ENCODE measurements at places on chromosomes 11 and 22.

DNA sequence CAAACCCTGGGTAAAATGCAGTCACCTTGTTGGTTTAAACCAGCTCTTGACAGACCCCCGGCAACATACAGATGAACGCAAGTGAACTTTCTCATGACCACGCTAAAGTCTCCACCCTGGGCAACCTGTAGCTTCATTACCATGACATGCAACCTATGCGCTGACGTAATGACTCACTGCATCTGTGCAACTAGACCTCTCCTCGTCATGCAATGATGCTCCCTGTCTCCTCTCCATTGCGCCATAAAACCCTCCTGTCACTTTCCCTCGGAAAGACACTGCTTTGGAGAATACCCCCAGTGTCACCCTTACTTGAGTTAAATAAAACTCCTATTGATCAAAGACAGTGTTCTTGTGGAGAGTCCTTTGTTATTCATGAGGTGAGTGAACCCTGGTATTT, 52.5 kb downstream of the RCN1 start:
- DNase-seq: no peak

DNA sequence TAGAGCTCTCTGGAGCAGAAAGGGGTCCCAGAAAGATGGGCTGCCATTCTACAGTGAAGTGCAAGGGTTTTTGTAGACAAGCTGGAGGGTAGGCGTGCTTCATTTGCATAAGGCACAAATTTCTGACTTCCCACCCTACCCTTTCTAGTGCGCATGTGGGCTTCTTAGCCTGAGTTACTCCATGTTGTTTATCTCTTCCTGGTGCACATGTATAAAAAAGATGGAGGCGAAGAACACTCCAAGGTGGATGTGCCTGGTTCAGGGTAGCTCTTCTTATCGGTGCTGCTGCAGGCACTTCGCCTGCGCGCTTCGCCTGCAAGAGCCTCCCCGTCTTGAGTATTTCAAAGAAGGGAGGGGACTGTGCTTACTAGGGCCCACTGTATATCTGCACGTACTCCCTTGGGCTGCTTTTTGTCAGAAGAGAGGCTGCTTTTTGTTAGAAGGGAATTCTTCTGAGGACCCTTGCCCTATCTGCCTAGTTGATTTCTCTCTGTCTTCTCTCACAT, 1047.3 kb upstream of the CNTN5 start:
- no peak for DNase-seq

- DNase-seq: no peak
Observed at GRCh38 chr11:9901943-9902342, 238.1 kb downstream of the SWAP70 start.

- DNase-seq: no peak
Observed at GRCh38 chr22:48709976-48710375, 1117.7 kb downstream of the BRD1 start.

- peak; percentile 8 for DNase-seq
Observed at GRCh38 chr22:31394326-31394725, 5.1 kb upstream of the DRG1 start.

DNA sequence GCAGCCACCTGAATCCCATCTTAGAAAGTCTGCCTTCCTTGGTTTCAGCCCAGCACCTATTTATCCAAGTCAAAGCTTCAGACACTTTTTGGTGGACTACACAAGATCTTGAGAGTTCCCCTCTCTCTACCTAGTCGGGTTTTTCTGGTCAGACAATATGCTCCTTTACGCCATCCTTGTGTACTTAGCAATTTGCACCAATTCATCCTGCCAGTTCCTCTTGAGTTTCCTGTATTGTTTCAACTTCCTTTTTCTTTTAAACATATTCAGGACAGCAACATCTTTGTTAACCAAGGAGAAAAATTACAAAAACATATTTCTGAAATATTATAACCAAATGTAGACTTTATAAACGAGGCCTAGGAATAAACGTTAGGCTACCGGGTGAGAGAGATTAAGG, 368.2 kb upstream of the CADM1 start:
- no peak for DNase-seq

- no peak for DNase-seq
Observed at GRCh38 chr22:21069375-21069774, 23.6 kb downstream of the LRRC74B start.

GRCh38 chr11:1952806-1953482, 5.8 kb downstream of the MRPL23 start:
- no peak for DNase-seq

GRCh38 chr11:99343117-99343516, 322.4 kb downstream of the CNTN5 start:
- no peak for DNase-seq

DNA sequence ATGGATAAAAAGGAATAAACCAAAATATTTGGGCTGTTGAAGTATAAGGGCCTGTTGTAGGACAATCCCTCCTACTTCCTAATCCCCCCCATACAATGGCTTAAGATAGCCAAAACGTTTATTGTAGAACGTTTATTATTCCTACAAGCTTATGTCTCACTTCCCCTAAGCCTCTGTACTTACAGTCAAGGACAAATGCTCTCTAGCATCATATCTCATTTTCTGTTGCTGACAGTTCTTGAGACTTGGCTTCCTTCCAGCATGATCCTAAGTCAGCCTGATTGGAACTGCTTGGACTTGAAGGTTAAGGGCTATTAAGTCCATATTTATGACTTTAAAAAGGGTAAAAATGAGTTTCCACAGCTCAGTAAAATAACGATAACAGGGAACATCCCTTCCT, 8.8 kb downstream of the MISFA start:
- DNase-seq: peak; percentile 67

DNA sequence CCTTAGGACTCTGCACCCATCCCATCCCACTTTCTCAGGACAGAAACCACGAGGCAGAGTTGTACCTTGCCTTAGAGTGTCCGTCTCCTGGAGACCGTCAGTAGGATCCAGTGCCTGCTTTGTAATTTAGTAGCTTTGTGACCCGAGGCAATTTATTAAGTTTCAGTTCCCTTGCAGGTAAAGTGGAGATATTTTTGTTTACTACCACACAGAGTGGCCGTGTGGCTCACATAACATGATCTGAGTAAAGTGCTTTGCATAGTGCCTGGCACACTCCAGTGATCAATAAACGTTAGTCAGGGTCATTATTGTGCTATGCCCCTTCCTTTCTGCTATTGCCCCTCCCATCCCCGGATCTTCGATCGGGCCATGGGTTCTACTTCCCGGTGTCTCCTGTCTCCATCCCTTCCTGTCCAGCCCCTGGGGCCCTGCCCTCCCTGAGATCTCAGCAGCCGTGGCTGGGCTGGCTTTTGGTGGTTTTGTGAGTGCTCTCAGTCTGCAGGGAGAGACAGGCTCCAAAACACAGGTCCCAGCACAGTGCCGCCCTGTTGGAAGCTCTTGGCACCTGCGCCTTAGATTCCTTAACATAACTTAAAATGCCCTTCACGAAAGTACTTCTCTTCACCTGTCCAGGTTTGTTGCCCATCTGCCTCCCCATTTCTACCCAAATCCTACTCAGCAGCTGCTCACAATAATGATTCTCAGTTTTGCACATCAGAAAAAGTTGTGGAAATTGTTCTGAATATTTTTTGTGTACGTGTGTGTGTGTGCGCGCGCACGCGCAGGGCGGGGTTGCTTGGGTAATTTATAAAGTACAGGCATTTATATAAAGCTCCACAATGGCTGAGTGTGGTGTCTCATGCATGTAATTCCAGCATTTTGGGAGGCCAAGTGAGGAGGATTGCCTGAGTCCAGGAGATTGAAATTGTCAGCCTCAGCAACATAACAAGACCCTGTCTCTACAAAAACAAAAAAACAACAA, 753.7 kb downstream of the NTM start:
- no peak for DNase-seq

DNA sequence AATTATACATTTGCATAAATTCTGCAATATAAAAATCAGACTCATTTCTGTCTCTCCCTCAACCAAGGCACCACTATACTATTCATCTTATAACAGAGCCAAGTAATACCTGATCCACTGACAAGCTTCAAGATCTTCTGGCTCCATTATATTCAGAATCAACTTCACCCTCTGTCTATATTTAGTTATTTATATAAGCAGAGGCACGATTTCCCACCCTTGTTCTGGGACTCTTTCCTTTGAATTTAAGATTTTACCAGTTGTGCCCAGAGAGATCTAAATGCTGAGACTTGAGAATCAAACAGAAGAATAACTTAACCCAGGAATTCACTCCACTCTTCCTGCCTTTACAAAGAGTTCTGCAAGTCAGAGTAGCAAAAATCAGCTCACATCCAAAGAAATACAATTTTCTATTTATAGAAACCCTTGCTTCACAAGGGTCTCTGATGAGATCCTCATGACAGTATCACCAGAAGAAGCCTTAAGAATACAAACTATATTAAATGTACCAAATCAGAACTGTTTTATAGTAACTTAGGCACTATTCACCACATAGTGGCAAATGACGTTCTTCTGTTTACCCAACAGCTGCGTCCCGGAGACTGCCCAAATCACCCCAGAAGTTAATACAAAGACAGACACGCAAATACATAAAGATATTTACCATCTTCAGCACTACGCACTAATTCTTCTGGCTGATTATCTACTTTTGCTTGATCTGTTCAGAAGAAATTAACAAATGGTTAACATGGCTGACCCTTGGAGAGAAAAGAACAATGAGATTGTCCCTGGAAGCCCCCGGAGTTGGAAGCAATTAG, 32.3 kb upstream of the CCDC89 start:
- no peak for DNase-seq

DNA sequence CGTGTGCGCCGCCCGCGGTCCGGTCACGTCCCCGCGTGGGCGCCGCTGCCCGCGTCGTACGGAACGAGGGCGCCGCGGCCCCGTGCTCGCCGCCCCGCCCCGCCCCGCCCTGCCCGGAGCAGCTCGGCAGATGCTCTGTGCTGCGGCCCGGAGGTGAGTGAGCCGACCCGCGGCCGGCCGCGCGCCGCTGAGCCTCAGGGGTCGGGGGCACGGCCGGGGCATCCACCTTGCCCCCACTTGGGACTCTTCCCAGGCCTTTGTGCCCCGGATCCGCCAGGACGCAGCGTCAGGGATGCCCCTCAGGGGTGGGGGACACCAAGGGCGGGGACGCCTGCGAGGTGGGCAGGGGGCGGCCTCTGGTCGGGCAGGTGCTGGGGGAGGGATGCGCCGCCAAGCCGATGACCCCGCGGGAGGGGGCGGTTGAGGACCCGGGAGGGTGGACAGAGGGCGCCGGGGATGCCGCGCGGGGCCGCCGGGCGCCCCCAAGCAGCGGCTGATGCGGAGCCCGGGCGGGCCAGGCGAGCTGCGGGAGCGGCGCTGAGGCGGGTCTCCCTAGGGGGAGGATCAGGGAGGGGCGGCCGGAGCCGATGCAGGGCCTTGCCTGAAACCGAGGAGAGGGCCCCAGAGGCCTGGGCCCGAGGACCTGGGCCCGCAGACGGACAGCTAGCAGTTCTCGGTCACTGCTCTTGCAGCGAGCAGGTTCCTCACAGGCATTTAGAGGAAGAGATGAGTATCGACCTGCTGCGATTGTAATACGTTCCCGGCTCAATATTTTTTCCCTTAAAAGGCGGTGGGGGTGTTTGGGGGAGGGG, at the start of gene GNAZ:
Gene GNAZ (plus strand): TSS at position 102 of the 812 bp plus-strand sequence. CDS start 25,177 bp downstream, outside the sequence.
- DNase-seq: no peak

DNA sequence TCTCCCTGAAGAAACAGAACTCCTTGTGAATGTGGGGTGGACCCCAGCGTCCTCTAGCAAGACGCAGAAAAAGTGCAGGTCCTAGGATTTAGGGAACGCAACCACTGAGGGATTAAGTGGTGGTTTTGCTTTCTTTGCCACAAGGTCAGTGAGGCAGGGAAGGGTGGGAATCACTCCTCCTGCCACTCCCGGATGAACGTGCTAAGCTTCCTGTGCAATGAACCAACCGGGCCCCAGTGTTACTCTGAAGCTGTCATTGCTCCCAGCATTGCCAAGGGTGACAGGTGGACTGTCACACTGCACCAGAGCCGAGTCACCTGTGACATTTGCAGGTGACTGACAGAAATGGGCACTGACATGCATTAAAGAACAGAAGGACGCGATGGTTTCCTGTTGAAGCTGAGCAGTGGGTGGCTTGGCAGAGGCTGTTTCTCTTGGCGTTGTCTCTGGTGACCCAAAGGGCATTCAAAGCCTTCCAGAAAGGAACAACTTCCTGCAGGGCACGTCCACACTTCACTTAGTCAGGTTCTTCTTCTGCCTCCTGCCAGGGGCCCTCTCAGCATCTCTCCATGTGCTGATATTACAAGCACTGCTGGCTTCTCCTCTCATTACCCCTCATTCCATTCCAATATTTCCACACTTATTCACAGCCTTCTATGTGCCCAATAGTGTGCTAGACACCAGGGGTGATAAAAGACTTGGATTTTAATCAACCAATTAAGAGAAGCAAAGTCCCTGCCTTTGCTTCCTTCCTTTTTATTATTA, 9.7 kb downstream of the KIRREL3 start:
- DNase-seq: peak; percentile 10

DNA sequence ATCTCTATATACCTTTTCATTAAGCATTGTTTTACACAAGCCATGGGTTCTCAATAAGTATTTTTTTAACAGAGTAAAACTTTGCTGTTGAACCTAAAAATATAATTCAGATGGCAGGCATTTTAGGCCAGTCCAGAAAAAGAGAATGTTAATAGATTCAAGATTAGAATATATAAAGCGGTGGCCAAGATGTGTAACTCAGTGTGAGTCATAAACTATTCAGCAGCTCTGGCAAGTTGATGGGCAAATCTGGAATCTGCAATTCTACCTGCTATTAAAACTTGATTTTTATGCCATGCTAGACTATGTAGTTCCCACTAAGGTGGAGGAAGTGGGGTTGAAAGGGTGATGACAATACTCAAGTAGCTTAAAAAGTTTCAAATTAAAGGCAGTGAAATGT, 45.4 kb downstream of the CASP12 start:
- DNase-seq: no peak

GRCh38 chr11:93520726-93521509, 22.3 kb downstream of the SMCO4 start:
- no peak for DNase-seq

GRCh38 chr11:124662106-124662505, 11.4 kb downstream of the SIAE start:
- no peak for DNase-seq

GRCh38 chr11:68969386-68969785, 11.4 kb downstream of the MRGPRD start:
- no peak for DNase-seq

DNA sequence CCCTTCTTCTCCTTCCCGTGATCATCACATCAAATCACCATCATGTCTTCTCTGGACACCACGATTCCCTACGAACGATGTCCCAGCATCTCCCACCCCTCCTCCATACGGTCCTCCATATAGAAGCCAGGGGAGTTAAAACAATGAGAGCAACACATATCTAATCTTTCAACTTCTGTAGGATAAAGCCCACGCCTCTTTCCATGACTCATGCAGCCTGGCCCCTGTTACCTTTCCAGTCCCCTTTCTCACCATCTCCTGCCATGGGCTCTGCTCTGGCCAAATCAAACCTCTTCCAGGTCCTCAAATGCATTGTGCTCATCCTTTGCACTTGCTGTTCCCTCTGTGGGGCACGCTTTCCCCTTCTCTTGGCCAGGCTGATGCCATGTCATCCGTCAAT, 23.6 kb downstream of the RPS6KA4 start:
- no peak for DNase-seq
